ENCODE measurements at places on chromosomes 2 and 18.

- DNase-seq = no peak
Observed at GRCh38 chr2:169349535-169349934, 12.8 kb downstream of the LRP2 start.

GRCh38 chr2:233034091-233034882, 1.8 kb downstream of the NEU2 start:
- DNase-seq = no peak

DNA sequence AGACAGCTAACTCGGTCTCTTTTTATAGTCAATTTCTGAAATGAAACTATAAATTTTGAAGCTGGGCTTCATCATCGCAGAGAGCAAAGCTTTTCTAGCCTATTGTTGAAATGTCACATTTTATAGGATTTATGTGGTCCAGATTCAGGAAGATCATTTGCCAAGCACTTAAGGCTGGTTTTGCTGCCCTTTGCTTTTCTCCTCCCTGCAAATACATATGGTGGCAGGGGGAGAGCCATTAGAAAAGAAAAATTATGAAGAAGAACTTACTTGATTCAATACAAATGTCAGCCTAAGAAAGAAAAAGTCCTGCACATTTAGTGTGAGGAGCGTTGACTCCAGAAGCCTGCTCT, 206.9 kb upstream of the NRP2 start:
- no peak for DNase-seq

- no peak for DNase-seq
Observed at GRCh38 chr2:229571243-229571642, 143.1 kb downstream of the DNER start.

- DNase-seq = no peak
Observed at GRCh38 chr2:69217333-69218080, 169.5 kb downstream of the GFPT1 start.

- DNase-seq = no peak
Observed at GRCh38 chr2:119862127-119862889, 102.6 kb downstream of the PTPN4 start.

GRCh38 chr2:9873337-9873736, 30.1 kb downstream of the TAF1B start:
- no peak for DNase-seq

DNA sequence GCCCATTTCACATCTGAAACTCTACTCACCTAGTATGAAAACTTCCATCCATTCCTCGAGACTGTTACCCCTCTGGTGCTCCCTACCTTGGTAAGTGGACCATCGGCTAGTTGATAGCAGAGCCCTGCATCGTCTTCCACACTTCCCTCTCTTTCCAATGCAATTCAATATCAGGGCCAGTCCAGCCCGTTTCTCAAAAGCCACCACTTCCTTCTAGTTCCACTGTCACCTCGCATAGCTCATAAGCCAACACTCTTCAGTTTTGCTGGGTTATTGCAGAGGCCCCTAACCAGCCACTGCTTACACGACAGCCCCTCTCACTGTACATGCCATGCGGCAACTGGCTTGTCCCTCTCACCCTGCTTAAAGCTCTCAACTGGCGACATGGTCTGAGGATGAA, 10.2 kb upstream of the ZNF407 start:
- no peak for DNase-seq

DNA sequence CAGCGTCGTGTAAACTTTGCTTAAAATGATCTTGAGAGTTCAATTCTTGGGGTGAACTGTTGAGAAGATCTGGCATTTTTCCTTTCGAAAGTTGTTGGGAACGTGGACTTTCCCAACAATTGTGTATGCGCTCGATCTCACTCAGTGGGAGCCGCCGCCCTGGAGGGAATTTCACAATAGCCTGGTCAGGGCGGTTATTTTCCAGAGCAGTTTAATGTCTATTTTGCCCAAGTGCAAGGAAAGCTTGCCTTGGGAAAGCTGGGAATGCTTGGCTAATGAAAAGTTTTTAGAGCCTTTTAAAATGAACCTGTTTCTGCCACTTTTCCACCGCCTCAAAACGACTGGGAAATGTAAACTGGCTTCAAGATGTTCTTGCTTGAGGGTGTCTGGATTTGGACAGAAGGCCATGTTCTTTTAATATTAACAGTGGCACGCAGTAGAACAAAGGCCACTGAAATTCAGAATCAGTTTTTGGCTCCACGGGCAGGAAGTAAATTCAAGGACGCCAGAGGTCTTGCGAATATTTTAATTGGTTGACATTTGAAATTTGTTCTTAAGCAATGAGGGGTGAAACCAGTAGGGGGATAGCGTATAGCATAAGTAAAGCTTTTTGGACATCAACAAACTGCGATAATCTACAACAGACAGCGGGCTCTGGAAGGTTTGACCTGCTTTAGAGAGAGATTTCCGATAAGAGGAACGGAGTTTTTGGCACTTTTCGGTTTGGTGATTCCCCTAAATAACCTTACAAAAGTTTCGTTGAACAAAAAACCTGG, 1.2 kb downstream of the CFLAR start:
- DNase-seq = peak; percentile 92

DNA sequence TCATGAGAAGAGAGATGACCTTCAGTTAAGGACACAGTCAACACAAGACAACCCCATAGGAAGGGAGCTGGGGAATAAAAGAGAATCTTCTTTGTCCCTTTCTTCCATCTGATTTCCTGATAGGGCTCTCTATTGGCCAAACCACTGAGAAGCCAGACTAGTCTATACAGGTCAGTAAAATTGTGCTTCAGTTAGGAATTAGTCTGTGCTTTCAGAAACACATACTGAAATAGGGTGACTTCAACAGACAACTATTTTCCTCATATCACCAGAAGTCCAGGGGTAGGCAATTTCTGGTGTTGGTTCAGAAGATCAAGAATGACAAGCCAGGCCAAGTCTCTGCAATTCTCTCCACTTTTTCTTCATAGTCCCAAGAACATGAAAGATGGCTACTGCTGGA, 151.7 kb upstream of the SP5 start:
- no peak for DNase-seq

DNA sequence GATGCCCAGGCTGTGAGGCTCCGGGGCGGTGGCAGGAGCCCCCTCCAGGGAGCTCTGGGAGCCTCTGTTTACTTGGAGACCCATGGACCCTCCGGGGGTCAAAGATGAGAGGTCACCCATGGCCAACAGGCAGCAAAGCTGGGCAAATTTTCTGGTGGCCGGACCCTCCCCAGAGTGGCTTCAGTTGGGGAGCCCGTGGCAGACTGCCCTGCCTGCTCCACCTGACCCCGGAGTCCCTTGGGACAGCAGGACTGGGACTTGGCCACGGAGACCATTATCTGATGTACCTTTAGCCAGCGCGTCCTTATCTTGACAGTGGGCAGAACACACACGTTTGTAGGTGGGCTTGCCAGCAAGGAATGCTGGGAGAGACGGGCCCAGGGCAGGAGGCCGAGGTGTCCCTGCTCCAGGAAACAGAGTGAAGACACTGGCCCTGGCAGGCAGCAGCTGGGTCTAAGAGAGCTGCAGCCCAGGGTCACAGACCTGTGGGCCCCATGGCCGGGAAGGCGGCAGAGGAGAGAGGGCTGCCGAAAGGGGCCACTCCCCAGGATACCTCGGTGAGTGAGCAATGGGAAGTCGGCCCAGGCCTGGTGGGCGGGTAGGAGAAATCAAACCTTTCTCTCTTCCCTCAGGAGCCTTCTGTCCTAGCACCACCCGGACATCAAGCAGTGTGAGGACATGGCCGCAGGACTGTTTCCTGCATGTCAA, at the start of the genes ABCG5 and ABCG8:
Gene ABCG5, minus strand, starts transcription at position 280 of the 708 bp plus-strand sequence. Its CDS starts 160 bp downstream, at position 120.
Gene ABCG8, plus strand, starts transcription at position 412 of the 708 bp plus-strand sequence. Its CDS starts 83 bp downstream, at position 495.
- DNase-seq = no peak
